ENCODE measurements at places on chromosomes 1 and 21.
A peak's percentile ranks its signal among the peaks of the same experiment; 100 is the strongest.

- DNase-seq = no peak
Observed at GRCh38 chr21:30444204-30444603, 4.1 kb downstream of the KRTAP15-1 start.

- no peak for DNase-seq
Observed at GRCh38 chr21:45562402-45562801, 20.2 kb upstream of the SLC19A1 start.

DNA sequence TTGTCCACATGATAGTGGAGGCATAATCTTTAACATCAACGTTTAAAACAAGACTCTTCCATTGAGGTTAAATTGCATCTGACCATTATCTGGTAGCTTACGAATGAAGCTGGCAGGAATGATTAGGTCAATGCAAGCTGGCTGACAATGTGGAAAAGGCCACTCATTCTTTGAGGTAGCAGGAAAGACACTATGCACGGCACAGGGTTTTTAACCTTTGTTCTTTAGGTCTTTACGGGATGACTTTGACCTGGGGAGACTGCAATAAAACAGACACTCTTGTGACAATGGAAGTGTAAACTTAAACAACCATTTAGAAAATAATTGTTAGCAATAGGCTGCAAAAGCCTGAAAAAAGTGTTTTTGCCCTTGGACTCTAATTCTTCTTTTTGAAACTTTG, 193.8 kb upstream of the FOXD3 start:
- no peak for DNase-seq

GRCh38 chr21:44929242-44929798, 8.6 kb upstream of the ITGB2 start:
- no peak for DNase-seq

- DNase-seq = no peak
Observed at GRCh38 chr1:199756066-199756465, 271.4 kb upstream of the NR5A2 start.

- DNase-seq = no peak
Observed at GRCh38 chr1:162389971-162390370, 8.4 kb downstream of the C1orf226 start.

DNA sequence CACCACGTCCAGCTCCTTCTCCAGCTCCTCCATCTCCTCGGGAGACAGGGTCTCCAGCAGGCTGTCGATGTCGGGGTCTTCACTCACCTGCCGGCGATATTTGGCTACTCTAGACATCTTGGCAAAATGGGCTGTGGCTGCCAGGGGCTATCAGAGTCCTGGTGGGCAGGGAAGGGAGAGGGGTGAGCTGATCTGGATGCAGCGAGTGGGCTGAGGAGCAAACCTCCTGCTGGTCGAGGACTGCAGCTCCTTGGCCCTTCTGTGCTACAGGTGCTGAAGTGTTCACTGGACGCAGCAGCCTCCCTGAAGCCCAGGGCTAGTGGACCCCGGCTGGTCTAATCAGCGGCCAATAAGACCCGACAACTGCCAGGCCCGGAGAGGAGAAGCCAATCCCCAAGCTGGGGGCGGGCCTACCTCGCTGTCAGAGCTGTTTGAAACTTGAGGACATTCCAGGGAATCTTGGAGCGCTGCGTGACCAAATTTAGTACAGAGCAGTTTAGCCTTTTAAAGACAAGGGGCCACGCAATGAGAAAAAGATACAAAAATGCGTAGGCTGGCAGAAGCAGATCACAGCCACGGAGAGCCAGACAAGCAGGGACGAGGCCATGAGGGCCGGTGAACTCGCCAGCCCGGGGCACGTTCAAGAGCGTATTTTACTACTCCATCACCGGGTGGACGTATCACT, at the start of gene LMOD1:
Gene LMOD1 (minus strand): TSS at position 325 of the 685 bp plus-strand sequence. CDS start 208 bp downstream, at position 117.
- peak; percentile 94 for DNase-seq

GRCh38 chr1:94013367-94013878, 104.2 kb upstream of the GCLM start:
- no peak for DNase-seq

GRCh38 chr1:68453060-68453670, 3.4 kb upstream of the RPE65 start:
- no peak for DNase-seq

DNA sequence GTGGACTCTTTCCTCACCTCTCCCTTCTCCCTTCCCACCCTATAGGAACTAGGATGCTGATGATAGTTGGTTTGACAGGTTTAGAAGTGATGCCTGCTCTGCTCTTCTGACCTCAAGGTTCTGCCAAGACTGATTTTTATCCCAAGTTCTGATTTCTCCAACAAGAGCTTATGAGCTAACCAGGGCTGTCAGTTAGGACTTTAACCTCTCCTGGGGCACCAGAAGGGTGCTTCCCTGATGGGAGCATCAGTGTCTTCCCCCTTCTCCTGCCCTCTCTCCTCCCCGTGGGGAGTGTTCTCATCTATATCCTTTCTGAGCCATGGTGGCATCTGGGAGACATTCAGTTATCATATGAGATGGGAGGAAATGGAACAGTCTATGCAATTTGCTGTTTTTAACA, 44.0 kb downstream of the ATP2B4 start:
- DNase-seq = no peak

DNA sequence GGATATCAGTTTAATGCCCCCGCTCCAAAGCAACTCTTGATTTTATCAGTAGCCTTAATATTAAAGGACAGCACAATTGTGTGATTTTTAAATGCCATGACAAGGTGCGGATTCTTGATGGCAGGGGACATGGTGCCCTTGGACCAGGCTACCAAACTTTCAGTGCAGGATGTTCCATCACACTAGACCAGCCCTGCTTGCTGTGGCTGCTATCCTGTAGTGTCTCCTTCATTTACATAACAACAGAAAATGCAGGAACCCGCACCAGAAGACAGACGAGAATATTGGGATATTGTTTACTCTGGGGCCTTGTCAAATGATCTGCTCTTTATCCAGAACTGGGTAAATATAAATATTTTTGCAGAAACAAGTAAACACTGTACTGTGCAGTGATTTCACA, 229.3 kb upstream of the PKN2 start:
- no peak for DNase-seq

- DNase-seq = no peak
Observed at GRCh38 chr1:4322881-4323280, 331.5 kb upstream of the AJAP1 start.

DNA sequence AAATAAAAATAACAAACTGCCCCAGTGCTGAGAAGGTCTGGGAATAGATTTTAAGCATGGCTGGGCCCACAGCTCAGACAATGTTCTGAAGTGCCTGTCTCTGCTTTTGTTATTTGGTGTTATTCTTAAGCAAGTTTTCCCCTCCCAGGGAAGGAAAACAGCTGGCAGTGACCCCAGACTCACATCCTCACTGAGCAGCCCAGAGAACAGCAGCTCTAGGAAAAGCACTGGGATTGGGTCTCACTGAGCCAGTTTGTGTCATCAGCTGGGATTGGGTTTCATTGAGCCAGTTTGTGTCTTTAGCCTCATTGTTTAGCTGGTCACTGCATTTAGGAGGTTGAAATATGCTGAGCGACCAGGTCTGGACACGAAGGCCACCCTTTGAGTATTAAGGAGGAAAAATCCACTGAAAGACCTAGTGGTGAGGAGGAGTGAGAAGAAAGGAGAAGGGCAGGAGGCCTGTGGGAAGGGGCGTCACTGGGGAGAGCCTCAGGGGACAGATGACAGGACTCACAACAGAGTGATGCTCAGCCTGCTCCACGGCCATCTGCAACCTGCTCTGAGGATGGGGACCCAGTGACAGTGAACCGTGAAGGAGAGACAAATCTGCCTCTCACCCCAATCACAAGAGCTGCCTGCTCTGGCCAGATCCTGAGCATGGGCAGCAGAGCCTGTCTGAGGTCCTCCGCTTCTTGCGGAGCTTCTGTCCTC, 103.8 kb downstream of the TOMM20 start:
- DNase-seq = no peak

GRCh38 chr1:94734963-94735901, 84.9 kb upstream of the SLC44A3 start:
- DNase-seq = peak; percentile 76

GRCh38 chr1:227428803-227429202, 110.5 kb upstream of the CDC42BPA start:
- no peak for DNase-seq

GRCh38 chr1:224357626-224358124, 996 bp downstream of the CNIH4 start:
- DNase-seq = no peak

DNA sequence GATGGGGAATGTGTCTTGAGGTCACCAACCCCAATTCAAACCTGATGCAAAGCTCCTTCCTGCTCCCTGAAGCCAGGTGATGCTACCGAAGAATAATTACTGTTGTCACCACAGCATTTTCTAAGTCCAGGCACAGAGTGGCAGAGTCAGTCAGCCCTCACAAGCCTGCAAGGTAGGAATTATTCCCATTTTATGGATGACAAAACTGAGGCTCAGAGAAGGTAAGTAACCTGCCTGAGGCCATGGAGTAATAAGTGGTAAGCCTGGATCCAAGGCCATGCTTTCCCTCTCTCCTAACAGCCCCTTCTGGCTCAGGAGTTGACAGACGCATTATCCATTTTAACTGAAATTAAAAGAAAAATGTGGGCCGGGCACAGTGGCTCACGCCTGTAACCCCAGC, 23.0 kb downstream of the CTNNBIP1 start:
- DNase-seq = no peak

- DNase-seq = no peak
Observed at GRCh38 chr1:89081005-89081404, 16.0 kb upstream of the GBP1 start.

- DNase-seq = no peak
Observed at GRCh38 chr1:22228505-22228911, 85.6 kb upstream of the WNT4 start.

DNA sequence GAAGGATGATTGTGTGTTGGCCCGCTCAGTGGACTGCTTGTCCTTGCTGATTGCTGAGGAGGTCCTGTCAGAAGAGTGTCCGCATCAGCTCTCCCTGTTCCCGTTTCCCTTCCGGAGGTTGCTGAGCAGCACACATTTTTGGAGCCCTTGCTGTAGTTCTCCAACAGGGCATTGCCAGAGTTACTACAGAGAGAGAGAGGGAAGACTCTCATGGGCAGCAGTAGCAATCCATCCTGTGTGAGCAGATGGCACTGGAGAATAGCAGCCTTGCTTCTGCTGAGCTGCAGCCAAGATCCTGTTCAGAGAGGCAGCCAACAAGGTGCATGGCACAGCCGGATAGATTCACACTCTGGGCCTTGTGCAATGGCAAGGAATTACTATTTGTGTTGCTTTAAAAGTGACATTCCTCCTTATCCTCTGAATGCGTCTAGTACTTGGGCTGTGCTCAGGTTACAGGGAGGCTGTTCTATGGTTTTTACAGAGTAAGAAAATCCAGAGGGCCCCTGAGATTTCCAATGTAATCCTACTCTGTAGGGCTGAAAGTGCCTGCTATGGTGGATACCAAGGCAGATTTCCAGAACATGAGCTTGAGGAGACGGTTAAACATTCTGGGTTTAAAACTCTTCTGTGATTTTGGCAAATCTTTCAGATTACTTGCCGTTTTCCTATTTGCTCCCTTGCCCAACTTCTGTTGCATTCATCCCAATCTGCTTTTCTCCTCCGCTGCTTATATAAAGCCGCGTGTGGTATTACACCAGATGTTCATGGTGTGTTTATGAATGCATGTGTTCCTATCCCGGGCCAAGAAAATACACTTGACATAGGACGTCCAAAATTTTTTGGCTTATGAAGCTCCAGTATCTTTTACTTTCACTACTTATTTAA, 27.4 kb downstream of the AK4 start:
- DNase-seq = no peak

DNA sequence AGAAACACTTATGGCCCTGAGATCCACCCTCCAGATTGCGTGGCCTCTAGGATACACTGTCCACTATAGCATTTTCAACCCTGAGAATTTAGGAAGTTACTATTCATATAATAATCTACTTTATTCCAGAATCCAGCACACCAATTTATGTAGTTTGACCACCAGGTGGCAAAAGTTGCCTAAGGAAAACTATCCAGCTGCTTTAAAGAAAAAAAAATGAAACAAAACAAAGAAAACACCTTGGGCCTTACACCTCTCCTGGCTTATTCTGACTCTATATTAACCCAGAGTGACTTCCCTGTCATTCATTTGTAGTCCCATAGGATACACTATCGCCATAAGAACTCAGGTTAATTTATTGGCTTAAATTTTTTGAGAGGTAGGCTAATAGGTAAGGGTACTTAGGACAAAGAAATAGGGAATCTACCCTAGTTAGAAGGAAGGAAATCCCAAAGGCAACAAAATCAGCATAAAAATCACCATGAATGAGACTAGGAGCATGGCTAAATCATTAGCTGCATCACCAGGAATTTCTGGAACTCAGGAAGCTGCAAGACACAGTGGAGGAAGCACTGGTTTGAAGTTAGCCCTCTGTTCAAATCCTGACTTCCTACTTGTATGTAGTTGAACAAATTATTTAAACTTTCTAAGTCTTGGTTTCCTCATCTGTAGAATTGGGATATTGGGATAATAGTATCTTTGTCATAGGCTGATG, 107.5 kb downstream of the SPAG17 start:
- no peak for DNase-seq

DNA sequence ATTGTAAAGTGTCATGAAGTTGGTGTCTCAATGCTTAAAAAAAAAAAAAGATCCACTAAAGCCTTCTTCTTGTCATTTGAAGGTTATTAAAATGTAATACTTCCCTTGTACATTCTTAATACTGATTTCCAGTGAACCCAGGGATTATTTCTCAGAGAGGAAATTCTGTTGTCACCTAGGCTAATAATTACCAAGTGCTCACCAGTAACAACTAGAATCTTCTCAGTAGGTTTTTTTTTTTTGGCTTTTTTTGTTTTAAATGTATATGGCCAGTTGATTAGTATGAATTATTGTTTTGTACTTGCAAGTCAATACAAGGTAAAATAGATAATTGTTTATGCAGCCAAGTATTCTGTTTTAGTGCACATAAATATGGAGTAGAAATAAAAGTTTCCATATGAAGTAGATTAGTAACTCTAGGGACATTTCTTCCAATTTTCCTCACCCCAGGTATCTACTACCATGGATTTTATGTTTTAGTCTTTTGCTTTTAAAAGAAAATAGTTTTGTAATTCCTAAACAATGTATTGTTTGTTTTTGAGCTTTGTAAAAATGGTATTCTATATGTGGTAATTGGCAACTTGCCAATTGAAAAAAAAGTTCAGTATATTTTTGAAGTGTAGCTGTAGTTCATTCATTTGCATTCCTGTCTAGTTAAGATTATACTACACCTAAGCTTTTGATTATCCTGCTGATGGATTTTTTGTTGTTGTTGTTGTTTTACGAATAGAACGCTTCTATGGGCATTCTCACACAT, 21.9 kb downstream of the LAMC1 start:
- no peak for DNase-seq

- no peak for DNase-seq
Observed at GRCh38 chr1:110091381-110091780, 20.9 kb upstream of the UBL4B start.

DNA sequence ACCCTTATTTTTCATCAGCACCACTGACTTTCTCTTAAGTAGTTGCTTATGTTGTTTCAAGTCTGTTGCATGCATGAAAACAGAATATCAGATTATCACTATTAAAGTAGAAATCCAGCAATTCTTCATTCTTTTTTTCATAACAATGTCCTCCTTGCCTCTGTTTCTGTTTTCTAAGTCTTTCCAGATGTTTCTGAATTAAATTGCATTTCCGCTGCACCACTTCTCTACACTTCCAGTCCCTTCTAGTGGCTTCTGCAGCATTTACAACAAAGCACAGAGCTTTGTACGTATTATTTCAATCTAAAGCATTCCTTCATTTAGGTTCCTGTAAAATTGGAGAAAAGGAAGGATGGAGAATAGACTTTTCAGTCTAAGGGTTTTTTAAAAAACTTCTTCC, 42.4 kb downstream of the PATJ start:
- DNase-seq = no peak

- DNase-seq = no peak
Observed at GRCh38 chr1:34899906-34900305, 29.5 kb downstream of the DLGAP3 start.
